ENCODE measurements at places on chromosomes 3 and 15.

GRCh38 chr3:159870723-159871122 is 117.9 kb upstream of the IL12A start:
- DNase-seq, result no peak

DNA sequence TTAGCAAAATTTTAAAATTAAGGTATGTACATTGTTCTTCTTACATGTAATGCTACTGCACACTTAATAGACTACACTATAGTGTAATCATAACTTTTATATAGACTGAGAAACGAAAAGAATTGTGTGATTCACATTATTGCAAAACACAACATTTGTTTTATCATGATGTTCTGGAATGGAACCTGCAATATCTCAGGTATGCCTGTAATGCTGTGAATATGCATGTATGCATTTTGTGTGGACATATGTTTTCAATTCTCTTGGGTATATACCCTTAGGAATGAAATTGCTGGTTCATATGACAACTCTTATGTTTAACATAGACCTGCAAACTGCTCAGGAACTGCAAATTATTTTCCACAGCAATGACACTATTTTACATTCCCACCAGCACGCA is 38.6 kb upstream of the TJP1 start:
- no peak for DNase-seq

- DNase-seq, result no peak
These were observed 13.6 kb upstream of the HRH1 start for GRCh38 chr3:11140713-11141104.

- DNase-seq, result no peak
These were observed 18.1 kb downstream of the METTL6 start for GRCh38 chr3:15409239-15409638.

- DNase-seq, result no peak
These were observed 183.2 kb downstream of the SSR3 start for GRCh38 chr3:156371701-156372100.
